ENCODE measurements at places on chromosomes 3 and 15.

DNA sequence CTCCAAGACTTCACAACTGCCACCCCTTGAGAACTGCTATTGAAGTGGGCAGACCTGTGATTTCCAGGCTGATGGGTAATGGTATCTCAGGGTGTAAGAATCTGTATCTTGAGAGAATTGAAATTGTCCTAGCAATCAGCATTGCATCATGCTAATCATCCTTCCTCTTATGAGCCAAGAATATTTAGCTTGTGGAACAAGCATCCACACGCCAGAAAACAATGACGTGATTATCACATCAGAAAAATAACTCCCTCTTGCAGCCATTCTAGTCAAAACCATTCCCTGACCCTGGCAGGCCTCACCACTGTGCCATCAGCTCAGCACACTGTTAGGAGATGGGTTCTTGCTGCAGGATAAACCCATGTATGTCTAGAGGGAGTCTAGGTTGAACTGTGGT lies 6.7 kb downstream of the BCL2L10 start:
- no peak for DNase-seq

GRCh38 chr3:161371441-161372320 lies at the start of gene SPTSSB:
Gene SPTSSB (minus strand): TSS chr3:161371517. CDS start chr3:161346323, 25,194 bp downstream.
- DNase-seq, result peak; percentile 10

GRCh38 chr3:5160321-5160720 lies 27.2 kb upstream of the EDEM1 start:
- no peak for DNase-seq

GRCh38 chr15:85414495-85414894 lies 34.1 kb downstream of the AKAP13 start:
- DNase-seq, result no peak

GRCh38 chr15:38103564-38103963 lies 149.1 kb upstream of the SPRED1 start:
- DNase-seq, result no peak

DNA sequence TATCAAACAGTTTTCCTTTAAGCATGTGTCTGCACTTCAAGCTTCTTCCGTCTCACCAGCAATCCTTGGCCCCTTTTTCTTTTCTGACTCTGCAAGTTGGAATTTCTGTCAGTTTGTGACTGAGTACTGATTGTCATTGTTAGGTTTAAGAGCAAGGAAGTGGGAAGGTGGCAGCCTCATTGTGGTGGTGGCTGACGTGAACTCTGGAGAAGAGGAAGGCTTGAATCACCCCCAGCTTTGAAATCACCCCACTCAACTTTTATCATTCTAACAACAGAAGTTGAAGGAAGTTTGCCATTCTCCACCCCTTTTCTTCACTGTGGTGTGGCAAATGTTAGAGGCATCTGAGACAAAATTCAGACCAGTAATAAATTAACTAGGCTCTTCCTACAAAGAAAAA lies 231.6 kb upstream of the AGTR1 start:
- DNase-seq, result no peak

DNA sequence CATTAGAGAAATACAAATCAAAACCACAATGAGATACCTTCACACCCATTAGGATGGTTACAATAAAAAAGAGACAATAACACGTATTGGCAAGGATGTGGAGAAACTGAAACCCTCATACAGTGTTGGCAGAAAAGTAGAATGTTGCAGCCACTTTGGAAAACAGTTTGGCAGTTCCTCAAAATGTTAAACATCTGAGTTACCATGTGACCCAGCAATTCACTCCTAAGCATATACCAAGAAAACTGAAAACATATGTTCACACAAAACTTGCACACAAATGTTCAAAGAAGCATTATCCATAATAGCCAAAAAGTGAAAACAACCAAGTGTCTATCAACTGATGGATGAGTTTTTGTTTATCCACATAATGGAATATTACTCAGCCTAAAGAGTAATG lies 166.9 kb upstream of the FAM3D start:
- DNase-seq, result no peak

GRCh38 chr3:58418227-58418626 lies 15.4 kb downstream of the PDHB start:
- DNase-seq, result no peak

DNA sequence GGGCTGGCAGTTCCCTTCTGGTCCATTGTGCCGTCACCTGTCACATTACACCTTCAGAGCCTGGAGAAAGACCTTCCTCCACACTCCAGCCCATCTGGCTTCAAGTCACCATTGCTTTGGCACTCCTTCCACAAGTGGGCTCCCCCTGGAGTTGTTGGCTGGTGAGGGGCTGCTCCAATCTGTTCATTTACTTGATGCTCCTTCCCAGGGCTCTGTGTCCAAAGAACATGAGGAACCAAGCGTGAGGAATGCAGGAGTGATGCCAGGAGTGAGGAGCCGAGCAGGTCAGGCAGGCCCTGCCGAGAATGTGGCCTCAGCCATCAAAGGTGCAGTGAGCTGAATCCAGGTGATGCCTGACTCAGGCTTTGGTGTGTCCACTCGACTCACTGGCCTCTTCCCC lies 57.2 kb downstream of the OXNAD1 start:
- no peak for DNase-seq

DNA sequence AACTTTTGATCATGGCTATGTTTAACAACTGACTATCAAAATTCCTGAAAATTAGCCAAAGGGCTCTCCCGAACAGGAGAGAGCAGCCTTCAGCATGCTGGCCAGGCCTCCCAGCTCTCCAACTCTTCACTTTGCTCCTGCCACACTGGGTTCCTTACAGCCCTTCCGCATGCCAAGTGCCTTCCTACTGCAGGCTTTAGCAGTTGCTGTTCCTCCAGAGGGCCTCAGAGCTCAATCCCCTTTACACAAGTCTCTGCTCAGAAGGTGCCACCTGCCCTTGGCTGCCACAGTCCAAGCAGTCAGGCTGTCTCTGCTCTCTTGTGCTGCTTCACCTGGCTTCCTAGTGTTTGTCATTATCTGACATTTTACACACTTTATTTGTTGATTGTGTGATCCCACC lies 553.1 kb upstream of the PPP2R3A start:
- DNase-seq, result no peak

- DNase-seq, result no peak
These were observed 1.7 kb downstream of the CHRD start for GRCh38 chr3:184381261-184382224.

DNA sequence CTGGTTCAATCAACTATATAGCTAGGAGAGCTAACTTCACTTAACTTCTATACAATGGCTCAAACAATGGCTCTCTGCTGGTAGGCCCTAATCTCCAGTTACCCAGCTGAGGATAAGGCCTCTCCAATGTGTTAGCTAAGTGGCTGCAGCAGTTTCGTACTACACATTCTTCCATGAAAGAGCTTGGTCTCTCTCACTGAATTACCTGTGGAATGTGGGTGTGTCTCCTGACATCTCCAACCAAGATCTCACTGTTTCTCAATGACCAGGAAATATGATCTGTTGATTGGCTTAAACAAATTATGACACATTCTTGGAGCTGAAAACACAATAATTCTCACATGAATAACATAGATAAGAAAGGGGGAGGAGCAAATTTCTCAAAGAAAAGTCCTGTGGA lies 169.8 kb upstream of the ROBO1 start:
- DNase-seq, result no peak

GRCh38 chr3:99545941-99546580 lies 92.3 kb upstream of the COL8A1 start:
- DNase-seq, result no peak

DNA sequence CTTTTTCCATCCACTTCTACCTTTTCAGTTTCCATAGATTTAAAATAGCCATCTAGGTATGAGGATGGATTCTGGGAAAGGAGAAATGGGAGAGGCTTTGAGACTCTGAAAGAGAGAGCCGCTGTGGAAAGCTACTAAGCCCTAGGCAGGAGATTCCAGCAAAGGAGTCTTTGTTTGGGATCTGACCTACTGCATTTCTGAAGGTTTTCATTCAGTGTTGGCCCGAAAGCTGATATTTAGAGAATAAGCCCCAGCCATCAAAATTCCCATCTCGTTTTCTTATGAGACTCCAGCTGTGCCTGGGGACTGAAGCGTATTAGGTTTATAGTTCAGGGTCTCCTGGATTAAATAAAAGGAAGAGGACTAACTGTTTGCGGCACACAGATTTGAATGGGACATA lies 19.5 kb downstream of the LIPH start:
- DNase-seq, result no peak

DNA sequence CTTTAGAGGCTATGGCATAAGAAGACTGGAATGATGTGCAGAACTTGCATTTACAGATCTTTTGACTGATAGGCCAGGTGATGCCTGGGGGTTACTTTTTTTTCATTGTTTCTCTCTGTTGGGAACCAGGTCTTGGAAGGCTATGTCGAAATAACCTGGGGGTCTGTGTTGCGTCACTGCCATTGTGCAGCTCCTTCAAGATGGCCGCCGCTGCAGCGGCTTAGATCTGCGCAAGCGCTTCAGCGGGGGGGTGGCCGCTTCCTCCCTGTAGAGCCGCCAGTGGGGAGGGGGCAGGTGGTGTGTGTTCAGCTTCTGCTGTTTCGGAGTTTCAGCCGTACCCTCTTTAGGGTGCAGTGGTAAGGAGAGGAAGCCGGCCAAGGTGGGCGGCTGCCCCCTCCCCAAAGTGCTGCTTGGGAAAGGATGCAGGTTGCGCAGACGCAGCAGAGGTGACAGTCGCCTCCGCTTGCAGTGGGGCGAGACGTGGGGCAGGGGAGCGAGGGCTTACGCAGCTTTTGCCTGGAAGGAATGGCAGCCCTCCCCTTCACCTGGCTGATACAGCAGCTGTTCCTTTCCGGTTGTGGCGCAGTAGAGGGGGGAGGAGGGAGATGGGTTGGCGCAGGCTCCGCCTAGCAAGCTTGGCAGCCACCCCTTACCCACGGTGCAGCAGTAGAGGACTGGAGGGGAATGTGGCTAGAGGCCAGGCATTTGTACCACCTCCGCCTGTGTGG lies 1.5 kb downstream of the SNRPN start:
- DNase-seq, result peak; percentile 29
